Spleen (tissue), 13 donors: ENCODE measurements at places on chromosomes 7 and 10. TPM values are rescaled to one million over a fixed set of nuclear protein-coding genes. Genes with fewer than 3 reads are reported as not detected.

GRCh38 chr10:25804505-25804904, 129.5 kb upstream of the MYO3A start:
- no peak for DNase-seq

GRCh38 chr7:116455499-116455898, 44.0 kb upstream of the CAV2 start:
- no peak for DNase-seq

- DNase-seq, result no peak
These were observed 93.0 kb downstream of the BRAF start for GRCh38 chr7:140831724-140832123.

GRCh38 chr7:55887821-55888247, 578 bp downstream of the ZNF713 start:
- DNase-seq, result no peak

- DNase-seq, result no peak
These were observed 180.3 kb downstream of the SH2D4B start for GRCh38 chr10:80718024-80718423.

- no peak for DNase-seq
These were observed 36.2 kb downstream of the COX15 start for GRCh38 chr10:99695761-99696160.

DNA sequence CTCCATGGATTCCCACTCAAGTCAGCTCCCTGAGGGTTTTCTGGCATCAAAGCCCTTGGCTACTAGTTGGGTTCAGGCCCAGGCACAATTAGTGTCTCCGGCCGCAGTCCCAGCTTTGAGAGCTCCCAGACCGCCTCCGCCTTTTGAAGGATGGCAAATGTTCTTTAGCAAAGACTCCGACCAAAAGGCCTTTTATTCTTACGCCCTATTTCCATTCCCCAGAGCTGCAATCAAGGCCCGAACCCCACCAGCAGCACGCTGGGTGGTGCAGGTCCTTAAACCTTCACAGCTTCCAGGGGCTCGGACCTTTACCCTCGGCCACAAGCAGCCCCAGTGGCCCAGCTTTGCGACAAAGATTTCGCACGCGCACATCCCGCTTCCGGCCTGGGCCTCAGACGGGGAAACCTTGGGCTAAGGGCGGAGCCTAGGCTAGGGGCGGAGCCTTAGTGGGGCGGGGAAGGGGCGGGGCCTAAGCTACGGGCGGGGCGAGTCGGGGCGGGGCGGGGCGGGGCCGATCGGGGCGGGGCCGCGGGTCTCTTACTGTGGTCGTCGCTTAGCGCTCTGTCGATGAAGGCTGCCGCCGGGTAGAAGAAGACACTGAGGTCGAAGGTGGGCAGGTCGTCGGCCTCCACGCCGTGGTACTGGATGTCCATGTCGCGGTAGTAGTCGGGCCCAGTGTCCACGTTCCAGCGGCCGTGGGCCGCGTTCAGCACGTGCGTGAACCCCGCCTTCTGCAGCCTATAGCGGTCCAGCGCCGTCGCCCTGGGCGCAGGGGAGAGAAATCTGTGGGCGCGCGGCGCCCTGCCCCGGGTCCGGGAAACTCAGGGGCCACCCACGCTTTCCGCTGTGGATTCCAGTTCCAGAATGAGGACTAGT, 68.0 kb upstream of the SAMD8 start:
- peak; percentile 81 for DNase-seq

DNA sequence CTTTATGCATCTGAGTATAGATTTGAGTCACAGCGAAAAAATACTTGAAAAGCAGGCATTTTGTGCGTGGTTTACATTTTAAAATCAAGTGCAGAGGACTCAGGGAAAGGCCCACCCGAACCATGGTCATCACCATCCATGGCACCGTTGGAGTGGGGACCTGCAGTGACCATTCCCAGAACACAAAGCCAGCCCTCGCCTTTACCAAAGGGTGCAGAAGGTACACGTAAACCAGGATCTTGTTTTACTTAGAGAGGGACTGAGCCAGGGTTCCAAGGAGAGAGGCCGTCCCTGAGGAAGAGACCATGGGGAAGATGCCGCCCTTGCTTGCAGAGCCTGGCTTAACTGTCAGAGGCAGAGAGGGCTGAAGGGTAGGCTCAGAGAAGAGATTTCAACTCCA, 12.0 kb upstream of the CNPY1 start:
- DNase-seq, result peak; percentile 24

DNA sequence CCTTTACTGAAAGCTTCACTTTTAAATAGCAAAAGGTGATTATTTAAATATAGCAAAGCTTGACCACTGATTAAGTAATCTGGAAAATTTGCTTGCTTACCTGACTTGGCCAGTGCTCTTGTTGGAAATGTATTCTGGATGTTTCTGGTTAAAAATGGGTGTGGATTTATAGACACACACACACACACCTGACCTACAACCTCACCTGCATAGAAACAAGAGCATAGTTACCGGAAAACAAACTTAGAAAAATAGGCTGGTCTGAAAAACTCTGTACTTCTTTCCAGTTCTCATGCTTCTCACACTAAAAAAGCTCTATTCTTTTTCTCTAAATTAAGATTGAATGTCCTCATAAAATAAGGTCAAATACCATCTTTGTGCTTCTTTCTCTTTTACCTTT, at the start of gene AGR3:
AGR3 (minus strand) TSS at position 140 of the 400 bp plus-strand sequence. CDS start 3,365 bp downstream, outside the sequence.
- no peak for DNase-seq

DNA sequence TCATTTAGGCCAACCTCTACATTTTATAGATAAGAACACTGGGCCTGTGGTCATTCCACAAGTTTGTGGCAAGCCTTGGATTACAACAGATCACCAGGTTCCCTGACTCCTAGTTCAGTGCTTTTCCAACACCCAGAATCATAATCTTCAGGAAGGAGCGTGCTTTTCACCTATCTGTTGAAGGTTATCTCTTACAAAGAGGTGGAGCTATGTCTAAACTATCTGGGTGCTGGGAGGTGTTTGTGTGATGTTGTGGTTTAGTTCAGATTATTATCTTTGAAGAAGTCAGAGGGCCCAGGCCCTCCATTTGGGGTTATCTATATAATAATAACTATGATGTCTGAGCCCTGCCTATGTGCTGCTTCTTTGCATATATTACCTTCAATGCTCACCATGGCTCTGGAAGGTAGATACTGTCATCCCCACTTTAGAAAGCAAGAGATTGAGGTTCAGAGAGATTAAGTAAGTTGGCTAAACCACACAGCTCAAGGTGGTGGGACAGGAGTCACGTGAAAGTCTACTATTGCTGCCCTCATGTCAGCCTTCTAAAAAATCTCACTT, 24.0 kb downstream of the IL2RA start:
- DNase-seq, result no peak

GRCh38 chr7:15464667-15465121, 97.1 kb downstream of the AGMO start:
- no peak for DNase-seq

GRCh38 chr7:10360050-10360449, 613.6 kb upstream of the PHF14 start:
- peak; percentile 51 for DNase-seq

- DNase-seq, result no peak
These were observed 88.8 kb downstream of the SUGCT start for GRCh38 chr7:40223451-40224127.

DNA sequence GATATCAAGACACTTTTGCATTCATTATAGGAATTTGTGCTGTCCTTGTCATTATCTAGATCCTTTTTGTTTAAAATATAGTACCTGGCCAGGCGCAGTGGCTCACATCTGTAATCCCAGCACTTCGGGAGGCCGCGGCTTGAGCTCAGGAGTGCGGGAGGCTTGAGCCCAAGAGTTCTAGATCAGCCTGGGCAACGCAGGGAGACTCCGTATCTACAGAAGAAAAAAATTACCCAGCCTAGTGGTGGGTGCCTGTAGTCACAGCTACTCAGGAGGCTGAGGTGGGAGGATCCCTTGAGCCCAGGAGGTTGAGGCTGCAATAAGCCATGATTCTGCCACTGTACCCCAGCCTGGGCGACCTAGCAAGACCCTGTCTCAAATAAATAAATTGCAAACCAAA, 621 bp upstream of the MORN4 start:
- DNase-seq, result no peak

- DNase-seq, result no peak
These were observed 136.3 kb upstream of the ANK3 start for GRCh38 chr10:60525716-60526585.

The CYP26A1 gene
- not detected for total RNA-seq

The PNLIP gene
- total RNA-seq, result not detected

The SLC26A5 gene
- total RNA-seq, result 0.44 TPM

The CRPPA gene
- 3.1 TPM for total RNA-seq

The CAMK2B gene
- not detected for total RNA-seq

The HECTD2 gene
- 11.1 TPM for total RNA-seq

The OR2A5 gene
- total RNA-seq, result not detected

The EBLN1 gene
- total RNA-seq, result not detected

The NXPH1 gene
- total RNA-seq, result not detected
